SHP77 treated with DMSO at 0.1 percent for 48 hours (cell line): ENCODE measurements at places on chromosomes 7 and 10.

DNA sequence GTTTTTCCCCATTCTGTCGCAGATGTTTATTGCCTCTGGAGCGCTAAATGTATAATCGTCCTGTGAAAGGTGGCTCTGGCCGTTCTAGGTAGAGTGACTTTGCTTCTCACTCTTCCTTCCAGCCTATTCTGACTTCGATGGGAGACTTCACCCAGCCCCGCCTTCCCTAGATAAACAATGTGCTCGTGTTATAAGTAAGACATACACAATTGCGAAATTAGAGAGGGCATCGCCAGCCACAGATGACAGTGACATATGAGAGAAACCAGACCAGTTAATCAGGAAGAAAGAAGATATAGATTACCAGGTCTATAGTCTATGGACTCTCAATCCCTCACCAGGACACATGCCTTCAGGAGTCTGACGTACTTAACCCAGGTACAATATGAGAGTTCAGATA is 1050.5 kb upstream of the AUTS2 start:
- DNase-seq, result no peak

DNA sequence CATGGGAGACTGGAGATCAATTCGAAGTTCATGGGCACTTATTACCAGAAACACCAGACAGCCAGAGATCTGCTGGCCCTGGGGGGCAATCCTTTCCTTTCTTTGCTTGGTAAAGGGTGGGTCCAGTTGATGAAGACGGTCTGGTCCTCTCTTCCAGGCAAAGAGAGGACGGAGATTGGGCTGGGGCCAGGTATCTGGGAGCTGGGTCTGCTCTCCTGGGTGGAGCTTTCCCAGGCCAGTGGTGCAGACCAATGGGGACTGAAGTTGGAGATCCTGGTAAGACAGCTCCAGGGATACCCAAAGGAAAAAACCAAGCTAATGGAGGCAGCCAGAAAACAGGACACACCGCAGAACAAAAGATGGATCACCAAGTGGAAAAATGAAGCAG is 18.3 kb downstream of the NOD1 start:
- DNase-seq, result no peak

DNA sequence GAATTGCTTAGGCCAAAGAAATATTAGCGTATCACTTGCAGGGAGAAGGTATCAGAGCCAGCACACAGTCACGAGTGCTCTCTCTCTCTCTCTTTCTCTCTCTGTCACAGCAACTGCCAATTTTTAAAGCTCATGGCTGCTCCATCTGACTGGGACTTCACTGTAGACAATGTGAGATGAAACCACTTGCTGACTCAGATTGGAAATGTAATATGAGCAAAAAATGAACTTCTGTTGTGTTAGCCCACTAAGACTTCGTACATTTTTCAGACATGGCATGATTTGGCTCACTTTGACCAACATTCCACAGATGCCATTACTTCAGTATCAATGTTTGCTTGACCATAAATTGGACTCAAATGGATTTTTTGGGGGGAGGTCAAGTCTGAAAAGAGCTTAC is 68.1 kb downstream of the DGKB start:
- DNase-seq, result no peak

- no peak for DNase-seq
Observed at GRCh38 chr7:3549601-3550000, 248.5 kb downstream of the SDK1 start.

GRCh38 chr10:75773813-75774782 is 342.7 kb downstream of the LRMDA start:
- DNase-seq, result no peak

- no peak for DNase-seq
Observed at GRCh38 chr7:149027055-149027454, 1.2 kb downstream of the PDIA4 start.

GRCh38 chr7:36207451-36208291 is 54.6 kb downstream of the EEPD1 start:
- DNase-seq, result no peak

DNA sequence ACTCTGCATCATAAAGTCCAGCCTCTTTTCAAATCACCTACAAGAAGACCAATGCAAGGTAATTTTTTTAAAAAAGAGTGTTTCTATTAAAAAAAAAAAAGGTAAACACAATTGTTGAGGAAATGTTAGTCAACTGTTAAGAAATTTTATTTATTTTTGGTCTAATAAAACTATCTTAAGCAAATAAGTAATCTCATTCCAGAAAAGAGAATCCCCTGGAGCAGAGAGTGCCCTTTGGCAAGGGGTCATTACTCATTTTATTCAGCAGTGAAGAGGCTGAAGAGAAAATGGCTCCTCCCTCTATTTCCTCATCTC is 63.4 kb upstream of the GSDME start:
- DNase-seq, result no peak

GRCh38 chr7:127187740-127188139 is 65.0 kb downstream of the GRM8 start:
- no peak for DNase-seq

- no peak for DNase-seq
Observed at GRCh38 chr10:122391875-122392274, 17.4 kb downstream of the PLEKHA1 start.

DNA sequence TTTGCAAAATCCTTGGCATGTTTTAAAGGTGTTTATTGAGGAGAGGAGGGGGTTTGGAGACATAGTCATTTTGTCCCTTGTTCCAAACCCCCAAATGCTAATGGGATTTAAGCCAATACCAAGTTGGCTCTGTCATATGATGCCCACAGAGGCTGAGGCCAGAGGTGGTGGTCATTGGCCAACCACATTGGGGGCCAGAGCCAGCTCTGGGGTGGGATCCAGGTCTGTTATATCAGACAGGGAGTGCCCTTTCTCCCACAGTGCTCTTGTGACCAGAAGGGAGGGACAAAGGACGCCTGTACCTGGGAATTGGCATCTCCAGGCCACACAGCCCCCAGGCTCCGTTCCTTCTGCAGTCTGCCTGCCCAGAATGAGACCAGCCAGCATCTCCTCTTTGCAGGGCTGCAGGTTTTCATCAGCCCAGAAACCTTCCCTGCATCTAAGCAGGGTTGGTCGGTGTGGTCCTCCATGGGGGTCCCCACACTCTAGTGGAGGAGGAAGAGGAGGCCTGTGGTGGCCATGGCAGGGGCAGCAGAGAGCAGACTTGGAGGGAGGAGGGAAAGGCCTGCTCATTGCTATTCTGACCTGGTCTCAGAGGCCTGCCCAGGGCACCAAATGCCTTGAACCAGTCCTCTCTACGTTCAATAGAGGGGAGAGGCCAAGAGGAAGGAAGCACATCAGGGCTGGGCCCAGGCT is 17.9 kb downstream of the ADCYAP1R1 start:
- DNase-seq, result no peak
